ENCODE measurements at places on chromosomes 2 and 18.

GRCh38 chr18:79639072-79639829, 40.4 kb upstream of the CTDP1 start:
- no peak for DNase-seq

DNA sequence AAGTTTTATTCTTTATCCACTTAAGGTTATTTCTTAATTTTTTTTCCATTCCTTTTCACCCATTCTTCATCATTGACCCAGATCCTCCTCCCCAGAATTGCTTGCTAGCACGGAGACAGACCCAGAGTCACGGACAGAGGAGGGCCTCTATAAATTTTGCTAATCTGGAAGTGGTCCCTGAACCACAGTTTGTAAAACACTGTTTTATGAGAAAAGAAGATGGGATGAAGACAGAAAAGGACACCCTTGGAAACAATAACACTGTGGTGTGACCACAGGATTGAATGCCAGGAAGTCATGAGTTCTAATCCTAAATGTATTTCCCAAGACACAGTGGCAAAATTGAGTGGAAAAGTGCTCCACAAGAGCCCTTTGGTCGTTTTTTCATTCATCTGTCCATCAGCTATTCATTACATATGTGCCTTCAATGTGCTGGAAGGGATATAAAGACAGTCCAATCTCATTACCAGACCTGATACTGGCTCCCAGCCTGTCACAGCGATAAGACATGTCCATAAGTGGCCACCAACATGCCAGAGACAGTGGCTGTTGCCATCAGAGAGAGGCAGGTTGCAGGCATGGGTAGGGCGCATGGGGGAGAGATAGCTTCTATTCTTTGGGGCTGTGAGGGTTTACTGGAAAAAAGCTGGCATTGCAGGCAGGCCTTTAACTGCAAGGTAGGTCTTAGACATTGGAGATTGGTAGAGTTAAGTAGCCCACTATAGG, 175.2 kb upstream of the ALPP start:
- no peak for DNase-seq

- no peak for DNase-seq
Observed at GRCh38 chr2:61906186-61906470, 654 bp downstream of the COMMD1 start.

GRCh38 chr18:6871566-6871965, 142.1 kb downstream of the ARHGAP28 start:
- DNase-seq = no peak

DNA sequence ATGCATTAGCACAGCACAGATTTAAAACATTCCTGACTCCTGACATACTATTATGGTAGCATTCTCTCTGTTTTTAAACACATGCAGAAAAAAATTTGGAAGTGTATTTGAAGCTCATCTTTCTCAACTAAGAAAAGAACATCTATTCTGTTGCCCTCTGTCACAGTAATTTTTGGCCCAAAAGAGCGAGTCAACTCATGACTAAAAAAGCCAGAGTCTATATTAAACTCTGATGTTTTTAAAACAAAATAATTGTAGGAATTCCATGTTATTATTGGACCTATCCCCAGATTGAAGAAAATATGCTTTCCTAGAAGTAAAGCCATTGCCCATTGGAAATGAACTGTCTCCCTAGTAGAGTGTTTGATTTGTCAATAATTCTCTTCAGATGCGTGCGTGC, 96.7 kb downstream of the CRIM1 start:
- DNase-seq = no peak

All from occipital lobe (tissue), 3 donors.